NCI-H2081 (cell line): ENCODE measurements at places on chromosomes 1 and 21.

DNA sequence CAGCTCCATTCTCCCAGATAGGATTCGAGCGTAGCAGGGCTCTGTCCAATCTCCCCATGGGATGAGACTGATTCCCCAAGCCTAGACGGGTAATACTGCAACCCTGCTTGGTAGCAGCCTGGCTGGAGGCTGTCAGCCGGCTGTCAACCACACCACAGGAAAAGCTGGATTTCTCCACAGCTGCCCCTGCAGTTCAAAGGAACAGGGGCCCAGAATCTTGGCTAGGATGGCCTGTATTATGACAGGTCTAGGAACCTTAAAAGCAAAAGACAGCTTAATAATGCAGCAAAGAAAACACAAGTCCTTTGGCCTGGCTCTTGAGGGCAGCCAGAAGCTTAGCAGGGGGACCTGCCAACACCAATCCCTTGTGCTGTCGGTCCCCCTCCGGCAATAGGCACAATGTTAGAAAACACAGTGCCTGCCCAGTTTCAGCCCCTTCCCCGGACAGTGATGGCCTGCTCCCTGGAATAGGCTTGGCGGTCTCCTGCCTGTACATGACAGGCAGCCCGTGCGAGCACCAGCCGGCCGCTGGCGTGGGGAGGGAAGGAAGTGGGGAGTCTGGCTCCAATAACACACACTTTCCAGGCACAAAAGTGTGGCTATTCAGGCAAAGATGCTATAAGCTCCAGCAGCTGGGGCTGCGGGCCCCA lies 90.5 kb downstream of the TRABD2B start:
- no peak for DNase-seq

DNA sequence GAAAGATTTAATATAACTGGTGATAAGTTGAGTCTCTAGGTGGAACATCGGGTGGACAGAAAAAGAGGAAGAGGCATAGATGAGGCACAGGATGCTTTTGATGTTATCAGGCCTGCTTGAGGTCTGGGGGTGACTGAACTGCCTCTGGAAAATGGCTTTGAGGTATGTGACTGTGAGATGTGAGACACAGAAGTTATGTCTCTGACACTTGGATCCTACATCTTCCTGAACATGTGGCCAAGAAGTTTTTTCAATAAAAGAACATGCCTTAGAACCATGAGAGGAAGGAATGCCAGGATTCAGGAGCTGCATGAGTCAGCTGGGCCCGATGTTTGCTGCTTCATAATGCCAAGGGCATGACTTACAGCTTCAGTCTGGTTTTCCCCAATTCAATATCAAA lies 11.5 kb upstream of the AIM2 start:
- no peak for DNase-seq

DNA sequence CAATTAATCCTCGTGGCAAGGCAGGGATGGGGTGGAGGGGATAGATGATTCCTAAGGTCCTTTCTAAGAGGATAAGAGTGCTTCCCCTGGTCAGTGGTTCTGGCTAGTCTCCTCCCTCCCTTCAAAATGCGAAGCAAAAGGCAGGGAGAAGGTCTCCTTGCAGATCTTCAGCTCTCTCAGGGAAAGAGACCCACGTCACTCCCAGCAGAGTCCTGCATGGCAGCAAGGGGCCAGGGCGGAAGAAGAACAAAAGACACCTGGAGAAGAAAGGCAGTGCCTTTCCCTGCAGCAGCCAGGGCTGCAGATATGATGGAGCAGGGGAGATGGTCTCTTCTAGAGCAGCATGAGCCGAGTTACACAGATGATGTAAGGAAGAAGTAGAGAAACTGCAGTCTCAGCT lies 29.6 kb upstream of the SLAMF9 start:
- DNase-seq = no peak

GRCh38 chr1:162726555-162726954 lies 63.9 kb upstream of the HSD17B7 start:
- DNase-seq = no peak

GRCh38 chr1:168960114-168960513 lies 146.4 kb upstream of the ATP1B1 start:
- DNase-seq = no peak

DNA sequence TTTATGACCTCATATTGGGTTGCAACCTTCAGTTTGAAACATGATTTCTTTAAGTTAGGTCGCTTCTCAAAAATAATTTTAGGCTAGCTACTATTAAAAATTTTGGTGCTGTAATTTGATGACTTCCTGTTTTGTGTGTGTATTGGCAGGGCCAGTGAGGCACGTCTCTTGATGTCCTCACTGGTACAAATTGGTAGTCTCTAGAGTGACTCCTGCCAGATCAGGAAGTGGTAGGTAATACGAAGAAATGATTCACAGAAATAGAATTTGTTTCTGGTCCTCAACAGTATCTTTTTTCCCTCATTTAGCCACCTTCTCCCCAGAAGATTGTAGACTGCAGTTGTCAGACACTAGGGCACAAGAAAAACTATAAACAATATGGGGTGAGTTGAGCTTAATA lies 120.9 kb upstream of the KIAA1614 start:
- no peak for DNase-seq

GRCh38 chr1:205456868-205457745 lies 1.3 kb upstream of the BLACAT1 start:
- DNase-seq = peak; percentile 43

- no peak for DNase-seq
Measured at GRCh38 chr21:41325138-41325912, 8.7 kb downstream of the FAM3B start.

- DNase-seq = no peak
Measured at GRCh38 chr21:27954543-27955165, 987.8 kb upstream of the ADAMTS5 start.

DNA sequence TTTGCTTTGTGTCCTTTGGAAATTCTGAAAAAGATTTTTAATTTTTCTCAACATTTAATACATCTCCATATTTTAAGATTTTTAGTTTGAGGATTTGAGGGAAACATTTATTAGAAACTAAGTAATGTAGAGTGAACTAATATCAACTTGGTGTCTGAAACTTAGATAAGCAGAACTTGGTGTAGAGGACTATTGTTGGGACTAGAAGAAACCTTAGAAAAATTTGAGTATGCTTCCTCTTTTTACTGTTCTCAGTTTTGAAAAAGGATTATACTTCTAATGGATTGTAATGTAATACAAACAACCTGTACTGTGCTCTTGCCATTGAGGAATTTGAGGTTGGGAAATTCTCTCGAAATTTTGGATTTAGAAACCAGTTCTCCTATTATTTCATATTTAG lies 2.4 kb downstream of the FNBP1L start:
- DNase-seq = no peak

GRCh38 chr1:34060187-34060730 lies 104.8 kb downstream of the CSMD2 start:
- no peak for DNase-seq

DNA sequence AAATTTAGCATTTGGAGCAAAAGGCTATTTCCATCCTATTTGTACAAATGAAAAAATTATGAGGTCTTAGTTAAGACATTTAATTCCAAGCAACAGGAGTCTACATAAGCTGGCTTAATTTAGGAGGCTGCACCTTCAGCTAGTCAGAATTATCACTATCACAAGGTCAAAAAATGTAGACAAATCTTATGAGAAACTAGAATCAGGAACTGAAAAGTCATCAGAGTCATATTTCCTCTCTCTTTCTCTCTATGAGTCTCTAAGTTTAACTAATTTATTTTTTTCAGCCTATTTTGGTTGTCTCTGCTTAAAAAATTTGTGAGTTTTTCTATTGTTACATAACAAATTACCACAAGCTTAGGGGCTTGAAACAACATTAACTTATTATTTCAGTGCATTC lies 807.1 kb upstream of the PRMT6 start:
- DNase-seq = no peak

GRCh38 chr1:87806379-87807094 lies 477.9 kb downstream of the LMO4 start:
- DNase-seq = no peak

GRCh38 chr1:78836726-78837125 lies 169.8 kb downstream of the ADGRL4 start:
- no peak for DNase-seq

DNA sequence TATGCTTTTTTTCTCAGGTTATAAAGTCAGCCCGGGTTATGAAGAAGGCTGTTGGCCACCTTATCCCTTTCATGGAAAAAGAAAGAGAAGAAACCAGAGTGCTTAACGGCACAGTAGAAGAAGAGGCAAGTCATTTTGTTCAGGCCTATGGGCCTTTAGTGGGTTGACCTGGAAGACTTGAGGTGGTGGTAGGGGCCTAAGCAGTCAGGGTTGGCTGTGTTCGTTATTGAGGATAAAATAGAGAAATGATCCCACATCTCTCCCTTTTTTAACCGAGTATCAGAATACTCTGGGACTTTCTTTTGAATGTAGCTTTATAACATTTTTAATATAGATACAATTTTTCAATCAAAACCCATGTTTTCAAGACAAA lies 67.1 kb downstream of the MTR start:
- DNase-seq = no peak

DNA sequence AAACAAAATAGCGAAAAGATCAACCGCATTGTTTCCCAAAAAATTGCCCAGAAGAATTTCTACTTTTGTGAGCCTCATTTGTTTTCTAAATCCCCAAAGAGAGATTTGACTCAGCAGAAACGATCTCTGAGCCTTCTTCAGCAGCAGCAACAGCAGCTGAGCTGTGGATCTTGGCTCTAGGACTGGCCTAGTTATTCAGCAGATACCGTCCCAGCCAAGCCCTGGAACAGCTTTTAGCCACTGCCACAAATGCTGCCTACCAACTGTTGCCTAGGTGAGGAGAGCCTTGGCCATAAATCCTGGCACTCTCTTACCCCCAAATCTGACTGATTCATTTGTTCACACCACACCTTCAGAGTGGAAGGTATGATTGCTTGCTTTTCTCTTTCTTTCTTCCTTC lies 320.1 kb downstream of the TGFB2 start:
- DNase-seq = no peak

DNA sequence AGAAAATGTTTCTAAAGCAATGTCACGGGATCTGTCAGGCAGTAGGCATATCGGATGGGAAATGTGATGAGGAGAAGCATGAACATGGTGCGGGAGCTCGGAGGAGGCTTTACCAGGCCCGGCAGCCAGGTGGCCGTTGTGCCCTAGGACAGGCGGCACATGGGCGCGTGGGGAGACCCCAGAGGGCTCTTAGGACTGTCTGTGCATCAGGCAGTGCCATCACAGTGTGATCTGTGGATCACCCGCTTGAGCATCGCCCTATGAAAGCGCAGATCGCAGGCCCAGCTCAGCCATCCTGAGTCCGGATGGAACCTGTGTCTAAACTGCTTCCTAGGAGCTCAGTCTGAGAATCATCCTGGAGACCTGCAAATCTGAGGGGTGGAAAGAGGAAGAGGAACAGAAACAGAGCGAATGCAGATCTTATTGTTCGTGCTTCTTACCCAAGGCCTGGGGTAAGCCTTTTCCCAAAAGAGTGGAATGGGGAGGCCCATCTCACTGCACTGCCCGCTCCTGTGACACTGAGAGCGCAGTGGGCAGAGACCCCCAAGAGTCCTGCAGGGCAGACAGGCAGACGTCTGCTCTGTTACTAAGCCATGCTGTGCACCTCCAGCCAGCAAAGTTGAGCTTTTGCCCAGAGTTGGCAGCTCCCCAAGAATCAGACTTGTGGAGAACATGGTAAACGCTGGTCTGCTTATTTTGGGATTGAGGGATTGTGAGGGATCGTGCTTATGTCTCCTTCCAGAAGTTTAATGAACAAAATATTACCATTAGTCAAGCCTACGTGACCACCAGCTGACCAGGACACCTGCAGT lies 251.0 kb downstream of the RHOU start:
- peak; percentile 66 for DNase-seq

DNA sequence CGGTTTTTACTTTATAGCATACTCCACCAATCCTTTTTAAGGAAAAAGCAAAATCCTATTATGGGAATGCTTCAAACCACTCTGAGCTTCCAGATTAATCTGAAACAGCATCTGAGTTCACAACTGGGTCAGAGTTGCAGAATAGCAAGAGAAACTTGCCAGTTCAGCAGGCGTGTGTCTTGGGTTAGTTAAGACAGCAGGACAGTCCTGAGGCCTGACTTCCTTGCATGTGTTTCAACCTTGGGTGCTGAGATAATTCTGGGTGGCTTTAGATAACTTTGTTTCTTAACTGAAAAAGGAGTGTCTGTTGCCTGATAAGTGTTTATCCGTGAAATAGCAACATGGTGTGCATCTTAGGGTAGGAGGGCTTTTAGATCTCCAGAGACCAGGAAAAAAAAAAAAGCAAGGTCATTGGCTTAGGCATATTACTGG lies 169.2 kb downstream of the DHRS3 start:
- DNase-seq = no peak

DNA sequence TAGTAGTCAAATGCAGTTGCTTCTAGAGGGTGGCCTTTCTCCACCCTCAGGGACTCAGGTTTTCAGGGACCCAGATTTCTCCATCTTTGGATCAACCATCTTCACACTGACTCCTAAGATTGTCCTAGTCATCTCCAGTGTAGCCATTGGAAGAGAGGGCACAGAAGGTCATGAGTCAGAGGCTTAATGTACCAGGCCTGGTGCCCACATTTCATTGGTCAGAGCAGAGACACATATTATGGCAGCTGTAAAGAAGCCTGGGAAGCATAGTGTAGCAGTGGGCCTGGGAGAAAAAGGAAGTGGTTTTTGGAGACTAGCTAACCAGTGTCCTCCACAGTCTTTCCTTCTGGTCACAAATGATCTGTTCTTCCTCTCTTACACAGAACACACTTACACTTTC lies 122.5 kb downstream of the GIPC2 start:
- no peak for DNase-seq

DNA sequence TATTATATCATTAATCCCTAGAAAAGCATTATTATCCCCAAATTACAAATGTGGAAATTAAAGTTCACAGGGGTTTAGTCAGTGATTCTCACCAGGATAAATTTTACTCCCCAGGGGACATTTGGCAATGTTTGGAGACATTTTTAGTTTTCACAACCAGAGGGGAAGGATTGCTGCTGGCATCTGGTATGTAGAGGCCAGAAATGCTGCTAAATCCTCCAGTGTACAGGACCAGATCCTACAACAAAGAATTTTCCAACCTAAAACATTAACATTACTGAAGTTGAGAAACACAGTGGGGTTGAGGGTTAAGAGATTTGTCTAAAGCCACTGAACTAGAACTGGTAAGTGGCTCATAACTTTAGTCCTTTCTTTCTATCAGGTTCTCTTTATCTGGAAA lies 162.0 kb upstream of the SYT6 start:
- DNase-seq = no peak

DNA sequence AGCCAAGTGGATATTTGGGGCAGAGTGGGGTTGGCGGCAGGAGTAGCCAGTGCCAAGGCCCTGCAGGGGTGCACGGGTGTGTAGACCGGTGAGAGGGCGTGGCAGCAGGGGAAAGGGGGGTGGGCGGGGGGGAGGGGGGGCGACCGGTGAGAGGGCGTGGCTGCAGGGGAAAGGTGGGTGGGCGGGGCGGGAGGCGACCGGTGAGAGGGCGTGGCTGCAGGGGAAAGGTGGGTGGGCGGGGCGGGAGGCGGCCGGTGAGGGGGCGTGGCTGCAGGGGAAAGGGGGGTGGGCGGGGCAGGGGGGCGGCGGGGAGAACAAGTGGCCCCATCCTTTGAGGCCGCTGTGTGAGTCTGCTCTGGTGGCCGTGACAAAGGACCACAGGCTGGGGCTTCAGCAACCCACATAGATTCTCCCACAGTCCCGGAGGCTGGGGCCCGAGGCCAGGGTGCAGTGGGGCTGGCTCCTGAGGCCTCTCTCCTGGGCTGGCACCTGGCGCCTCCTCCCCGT lies 25.8 kb downstream of the RRP1 start:
- no peak for DNase-seq

- peak; percentile 53 for DNase-seq
Measured at GRCh38 chr1:247332623-247333361, 1.1 kb upstream of the ZNF496 start.

- no peak for DNase-seq
Measured at GRCh38 chr1:165173409-165173808, 183.1 kb downstream of the LMX1A start.

GRCh38 chr1:25700144-25700523 lies 83.5 kb downstream of the MAN1C1 start:
- DNase-seq = no peak
